ENCODE measurements at places on chromosomes 1 and 21.

GRCh38 chr1:214791961-214792360, 189.0 kb downstream of the CENPF start:
- no peak for DNase-seq

DNA sequence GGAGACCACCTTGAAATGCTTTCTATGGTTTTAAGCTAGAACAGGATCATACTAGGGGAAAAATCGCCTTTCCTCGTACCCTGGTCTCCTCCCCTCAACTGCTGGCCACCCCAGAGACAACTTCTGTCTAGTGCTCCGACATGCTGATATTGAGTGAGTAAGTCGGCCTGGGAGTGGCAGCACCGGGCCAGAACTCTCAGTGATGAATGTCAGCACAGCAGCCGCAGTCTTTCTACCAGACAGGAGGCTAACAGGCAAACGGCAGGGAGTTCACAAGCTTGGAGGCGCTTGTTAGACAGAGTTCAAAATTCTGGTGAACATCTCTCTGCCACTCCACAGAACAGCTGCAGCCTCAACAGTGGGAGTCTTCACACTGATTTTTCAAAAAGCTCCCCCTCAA, 716.9 kb downstream of the ADGRL2 start:
- DNase-seq, result no peak

GRCh38 chr1:159879977-159880376, 17.5 kb upstream of the VSIG8 start:
- no peak for DNase-seq

DNA sequence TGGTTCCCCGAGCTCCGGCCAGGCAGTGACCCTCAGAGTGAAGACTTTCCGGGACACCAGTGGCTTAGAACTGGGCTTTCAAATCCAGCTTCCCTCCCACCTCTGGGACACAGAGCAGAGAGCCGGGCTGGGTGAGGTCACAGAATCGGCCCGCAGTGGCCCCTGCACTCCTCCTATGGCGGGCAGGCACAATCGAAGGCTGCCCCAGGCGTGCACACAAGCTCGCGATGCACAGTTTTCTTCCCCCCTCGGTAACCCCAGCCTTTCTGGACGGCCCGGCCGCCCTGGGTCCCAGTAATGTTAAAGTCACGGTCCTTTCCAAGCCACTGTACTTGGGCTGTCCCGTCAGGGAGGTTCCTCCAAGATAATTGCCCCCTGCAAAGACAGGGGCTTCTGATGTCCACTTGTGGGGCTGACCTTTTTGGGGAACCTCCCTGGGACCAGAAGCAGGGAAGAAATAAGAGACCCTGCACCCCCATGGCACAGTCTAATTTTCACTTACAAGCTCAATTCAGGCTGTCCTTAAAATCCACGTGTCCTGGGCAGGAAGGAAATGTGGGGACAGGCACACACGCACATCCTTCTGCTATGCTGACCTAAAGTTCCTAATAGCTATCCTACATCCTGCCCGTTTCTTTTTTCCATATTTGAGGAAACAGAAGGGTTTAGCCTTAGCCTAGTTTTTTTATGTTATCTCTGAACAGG, 13.7 kb downstream of the TFF3 start:
- no peak for DNase-seq

GRCh38 chr1:86150553-86151055, 6.0 kb downstream of the COL24A1 start:
- DNase-seq, result no peak

DNA sequence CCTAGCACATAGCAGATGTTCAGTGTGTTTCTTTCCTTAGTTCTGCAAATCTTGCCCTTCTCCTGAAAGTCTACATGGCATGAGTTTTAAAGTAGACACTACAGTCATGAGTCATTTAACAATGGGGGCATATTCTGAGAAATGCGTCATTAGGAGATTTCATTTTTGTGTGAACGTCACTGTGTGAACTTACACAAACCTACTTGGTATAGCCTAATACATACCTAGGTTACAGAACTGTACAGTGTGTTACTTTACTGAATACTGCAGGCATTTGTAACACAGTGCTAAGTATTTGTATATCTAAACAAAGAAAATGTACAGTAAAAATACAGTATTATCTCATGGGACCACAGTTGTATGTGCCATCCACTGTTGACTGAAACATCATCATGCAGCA, 10.0 kb downstream of the TTF2 start:
- DNase-seq, result no peak

DNA sequence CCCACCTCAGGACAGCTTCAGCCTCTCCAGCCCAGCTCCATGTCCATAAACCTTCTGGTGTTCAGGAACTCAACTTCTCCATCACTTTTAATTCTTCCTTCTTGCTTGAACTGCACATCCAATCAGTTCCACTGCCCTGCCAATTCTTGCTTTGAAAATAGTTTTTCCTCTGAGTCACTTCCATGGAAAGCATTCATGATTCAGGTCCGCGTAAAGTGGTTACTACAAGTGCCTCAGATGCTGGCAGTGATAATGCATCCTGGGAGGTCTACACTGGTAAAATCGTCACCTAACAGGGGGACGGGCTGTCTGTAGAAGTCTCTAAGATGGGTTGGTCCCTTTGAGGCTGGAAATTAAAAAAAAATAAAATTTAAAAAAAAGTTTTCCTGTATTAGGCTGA, 25.9 kb upstream of the RCAN1 start:
- peak; percentile 8 for DNase-seq

DNA sequence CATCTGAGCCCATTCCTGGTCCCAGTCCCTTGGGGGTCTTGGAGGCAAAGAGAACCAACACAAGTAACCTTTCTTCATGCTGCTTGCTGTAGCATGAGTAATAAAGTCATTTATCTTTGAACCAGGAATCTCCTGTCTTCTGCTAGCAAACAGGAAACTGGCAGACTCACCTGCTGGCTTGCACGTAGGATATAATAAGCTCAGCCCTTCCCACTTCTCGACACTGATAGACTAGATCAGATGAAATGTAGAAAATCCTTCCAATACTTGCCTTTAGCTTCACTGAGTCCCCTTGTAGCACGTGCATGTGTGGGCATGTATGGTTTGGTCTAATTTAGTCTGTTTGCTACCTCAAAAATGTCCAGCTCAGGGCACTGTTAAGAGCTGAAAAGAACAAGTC, 6.5 kb upstream of the TFF2 start:
- no peak for DNase-seq

- no peak for DNase-seq
Observed at GRCh38 chr1:14067711-14068110, 367.7 kb downstream of the PRDM2 start.

DNA sequence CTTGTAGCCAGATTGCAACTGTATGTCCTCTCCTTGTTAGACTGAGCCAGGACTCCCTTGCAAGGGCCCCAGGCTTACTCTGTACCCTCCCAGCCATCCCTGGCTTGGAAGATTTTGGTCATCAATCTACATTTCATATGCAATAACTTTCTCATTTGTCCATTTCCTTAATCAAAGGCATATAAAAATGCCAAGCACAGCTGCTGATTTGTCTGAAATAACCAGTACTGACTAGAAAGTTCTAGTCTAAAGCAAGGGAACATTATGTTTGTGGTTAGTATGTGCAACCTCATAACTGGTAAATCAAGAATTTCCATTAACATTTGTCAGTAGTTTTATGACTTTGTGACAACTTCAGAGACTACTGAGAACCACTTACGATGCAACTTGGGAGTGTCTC, 370.2 kb downstream of the ST6GALNAC3 start:
- DNase-seq, result no peak

DNA sequence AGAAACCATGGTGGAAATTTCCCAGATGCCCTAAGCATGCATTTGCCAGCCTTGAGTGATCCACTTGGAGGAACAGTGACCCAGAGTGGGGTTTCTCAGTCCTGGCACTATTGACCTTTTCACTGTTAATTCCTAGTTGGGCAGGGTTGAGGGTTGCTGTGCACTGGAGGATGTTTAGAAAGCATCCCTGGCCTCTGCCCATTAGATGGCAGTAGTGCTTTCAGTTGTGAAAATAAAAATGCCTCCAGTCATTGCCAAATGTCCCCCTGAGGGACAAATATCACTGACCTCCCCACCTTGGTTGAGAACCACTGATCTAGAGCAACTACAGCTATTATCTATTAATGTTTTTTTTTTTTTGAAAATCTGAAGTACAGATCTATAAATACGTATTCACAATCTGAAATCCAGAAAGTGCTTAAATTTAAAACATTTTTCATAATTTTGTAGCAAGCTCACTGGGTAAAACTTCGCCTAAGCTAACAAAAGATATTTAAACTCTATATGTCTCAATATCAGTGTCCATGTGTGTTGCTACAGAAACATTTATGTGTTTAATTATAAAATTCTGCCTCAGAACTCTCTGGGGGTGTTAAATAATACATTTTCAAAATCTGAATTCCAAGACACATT, 27.3 kb downstream of the F3 start:
- peak; percentile 5 for DNase-seq

- DNase-seq, result peak; percentile 100
Observed at GRCh38 chr1:24744911-24745710, at the start of gene CLIC4. Gene CLIC4, plus strand, starts transcription at chr1:24745447. Its CDS starts 107 bp downstream, at chr1:24745554.

GRCh38 chr21:33775100-33775828, 133.0 kb downstream of the ITSN1 start:
- DNase-seq, result no peak

GRCh38 chr1:26912147-26912490, 1.7 kb downstream of the NR0B2 start:
- DNase-seq, result no peak

GRCh38 chr1:156574039-156574633, 1.8 kb upstream of the IQGAP3 start:
- no peak for DNase-seq

DNA sequence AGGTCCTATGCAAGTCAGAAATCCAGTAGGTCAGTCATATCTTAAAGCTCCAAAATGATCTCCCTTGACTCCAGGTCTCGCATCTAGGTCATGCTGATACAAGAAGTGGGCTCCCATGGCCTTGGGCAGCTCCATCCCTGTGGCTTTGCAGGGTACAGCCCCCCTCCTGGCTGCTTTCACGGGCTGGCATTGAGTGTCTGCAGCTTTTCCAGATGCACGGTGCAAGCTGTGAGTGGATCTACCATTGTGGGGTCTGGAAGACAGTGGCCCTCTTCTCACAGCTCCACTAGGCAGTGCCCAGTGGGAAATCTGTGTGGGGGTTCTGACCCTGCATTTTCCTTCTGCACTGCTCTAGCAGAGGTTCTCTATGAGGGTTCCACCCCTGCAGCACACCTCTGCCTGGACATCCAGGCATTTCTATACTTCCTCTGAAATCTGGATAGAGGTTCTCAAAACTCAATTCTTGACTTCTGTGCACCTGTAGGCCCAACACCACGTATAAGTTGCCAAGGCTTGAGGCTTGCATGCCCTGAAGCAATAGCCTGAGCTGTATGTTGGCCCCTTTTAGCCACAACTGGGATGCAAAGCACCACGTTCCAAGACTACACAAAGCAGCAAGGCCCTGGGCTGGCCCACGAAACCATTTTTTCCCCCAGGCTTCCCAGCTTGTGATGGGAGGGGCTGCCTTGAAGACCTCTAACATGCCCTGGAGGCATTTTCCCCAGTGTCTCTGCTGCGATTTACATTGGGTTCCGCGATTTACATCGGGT, 472.7 kb downstream of the NPHP4 start:
- no peak for DNase-seq

DNA sequence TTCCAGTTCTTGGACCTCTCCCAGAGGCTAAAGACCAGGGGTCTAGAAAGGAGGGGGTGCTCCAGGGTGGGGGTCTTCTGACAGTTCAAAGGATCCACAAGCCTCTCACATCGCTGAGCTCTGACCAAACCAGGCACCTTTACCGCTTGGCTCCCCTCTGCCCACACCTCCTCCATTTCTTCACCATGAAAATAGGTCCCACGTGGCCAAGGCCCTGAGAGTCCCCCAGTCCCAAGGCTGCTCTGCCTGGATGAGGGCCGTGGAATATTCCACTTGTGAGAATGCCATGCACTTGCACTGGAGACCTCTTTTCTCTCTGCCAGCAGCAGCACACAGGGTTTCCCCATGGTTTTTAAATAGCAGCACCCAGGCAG, 87.4 kb downstream of the ITPKB start:
- DNase-seq, result no peak

GRCh38 chr1:111323231-111323630, 32.6 kb downstream of the CHIA start:
- DNase-seq, result no peak

GRCh38 chr21:28633839-28634555, 358.7 kb downstream of the LTN1 start:
- DNase-seq, result peak; percentile 11

GRCh38 chr1:30023339-30024022, 699.9 kb downstream of the MATN1 start:
- DNase-seq, result no peak

GRCh38 chr21:37364722-37365121, 1.9 kb upstream of the DYRK1A start:
- no peak for DNase-seq

DNA sequence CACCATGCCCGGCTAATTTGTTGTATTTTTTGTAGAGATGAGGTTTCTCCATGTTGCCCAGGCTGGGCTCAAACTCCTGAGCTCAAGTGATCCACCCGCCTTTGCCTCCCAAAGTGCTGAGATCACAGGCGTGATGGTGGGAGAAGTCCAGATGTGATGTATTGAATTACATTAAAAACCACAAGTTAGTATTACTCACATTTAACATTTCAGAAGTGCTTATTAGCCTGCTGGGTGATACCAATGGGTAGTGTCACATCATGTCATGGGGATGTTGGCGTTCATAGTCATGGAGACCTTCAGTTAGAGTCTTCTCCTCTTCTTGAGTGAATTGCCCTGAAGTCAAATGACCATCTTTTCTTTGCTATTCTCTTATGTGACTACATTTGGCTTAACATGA, 63.6 kb upstream of the VAMP3 start:
- DNase-seq, result no peak

GRCh38 chr21:20551939-20552338, 446.3 kb upstream of the NCAM2 start:
- DNase-seq, result no peak

Data from activated CD4-positive, alpha-beta T cell treated with anti-CD3 and anti-CD28 coated beads, Interleukin-2, amount 50 U/mL, for 48 hours (primary cell).